Ovary (tissue), 10 donors: ENCODE measurements at places on chromosomes 6 and 20. TPM values are rescaled to one million over a fixed set of nuclear protein-coding genes. Genes with fewer than 3 reads are reported as not detected.

- H3K27ac ChIP-seq: no peak overlapping the region
- H3K4me3 ChIP-seq: no peak overlapping the region
- no peaks in the 10 kb centered on the region for H3K27me3 ChIP-seq
- no peaks in the 10 kb centered on the region for H3K4me1 ChIP-seq
These were observed 108.5 kb downstream of the UNC5CL start for GRCh38 chr6:40930555-40930954.

GRCh38 chr6:28565823-28566526 is 40.3 kb downstream of the GPX5 start:
- no peak overlapping the region for H3K4me3 ChIP-seq
- H3K4me1 ChIP-seq: no peaks in the 10 kb centered on the region
- no peaks in the 10 kb centered on the region for H3K36me3 ChIP-seq
- H3K27ac ChIP-seq: no peak overlapping the region

DNA sequence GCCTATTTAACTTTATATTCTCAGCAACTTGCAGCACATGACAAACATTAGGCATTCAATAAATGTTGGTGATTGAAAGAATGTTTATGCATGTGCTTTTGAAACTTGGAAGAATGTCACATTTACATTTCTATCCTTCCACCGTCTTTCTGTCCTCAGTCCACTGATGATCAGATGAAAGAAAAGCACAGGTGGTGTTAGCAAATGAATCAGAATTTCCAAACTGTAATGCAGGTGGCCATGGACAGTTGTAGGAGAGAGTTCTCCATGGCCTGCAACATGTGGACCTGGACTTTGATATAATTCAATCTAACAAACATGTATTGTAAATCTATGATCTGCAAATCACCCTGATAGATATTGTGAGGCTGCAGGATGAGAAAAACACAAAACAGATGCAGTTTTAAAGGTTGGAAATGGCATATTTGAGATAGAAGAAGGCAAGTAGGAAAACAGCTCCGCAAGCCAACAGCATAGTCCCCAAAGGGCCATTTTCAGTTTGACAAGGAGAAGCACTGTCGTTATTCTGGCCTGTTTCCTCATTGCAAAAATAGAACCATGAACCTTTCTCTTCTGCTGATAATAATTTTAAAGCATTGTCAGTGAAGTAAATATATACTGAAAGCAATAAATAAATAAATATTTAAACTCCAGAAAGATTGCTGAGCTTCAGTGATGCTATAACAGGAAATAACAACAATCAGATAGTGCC is 119.4 kb downstream of the AIG1 start:
- DNase-seq: no peak
- H3K27ac ChIP-seq: no peak overlapping the region
- no peak overlapping the region for H3K4me3 ChIP-seq
- H3K27me3 ChIP-seq: no peaks in the 10 kb centered on the region
- H3K36me3 ChIP-seq: no peaks in the 10 kb centered on the region

DNA sequence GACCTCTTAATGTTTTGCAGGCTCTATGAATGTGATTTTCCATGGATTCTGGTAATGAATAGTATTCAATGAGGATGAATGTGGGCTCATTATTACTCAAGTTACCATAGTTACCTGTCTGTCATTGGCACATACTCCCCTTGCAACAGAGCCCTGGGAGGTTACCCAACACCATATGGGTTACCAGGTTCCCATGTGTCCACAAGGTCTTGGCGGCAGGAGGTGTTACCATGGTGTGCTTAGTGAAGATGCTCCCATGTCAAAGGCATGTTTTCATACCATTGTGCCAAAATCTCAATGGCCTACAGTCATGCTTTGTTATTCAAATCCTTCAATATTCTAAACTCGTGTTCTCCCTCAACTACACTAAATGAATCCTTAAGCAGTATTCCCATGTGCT is 232.5 kb downstream of the HDGFL1 start:
- DNase-seq: no peak
- H3K4me3 ChIP-seq: no peak overlapping the region
- no peak overlapping the region for H3K27ac ChIP-seq
- peaks cover 4% of the 10 kb centered on the region for H3K4me1 ChIP-seq
- H3K27me3 ChIP-seq: no peaks in the 10 kb centered on the region

DNA sequence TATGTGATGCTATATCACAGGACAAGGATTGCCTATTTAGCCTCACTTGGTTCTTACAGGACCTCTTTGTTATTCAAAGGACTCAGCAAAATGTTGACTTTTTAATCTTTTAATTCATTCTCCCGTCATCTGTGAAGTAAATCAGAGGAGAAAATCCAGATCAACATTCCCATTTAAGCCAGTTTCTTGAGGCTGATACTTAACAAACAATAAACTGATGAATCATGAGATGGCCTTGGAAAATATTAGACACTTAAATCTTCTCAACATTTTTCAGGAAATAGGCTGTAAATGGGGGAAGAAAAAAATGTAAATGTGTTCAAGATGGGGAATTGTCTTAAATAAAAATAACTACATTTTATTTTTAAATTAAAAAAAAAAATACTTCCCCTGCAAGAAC is 55.9 kb upstream of the UBR2 start:
- no peak overlapping the region for H3K4me3 ChIP-seq
- H3K27me3 ChIP-seq: no peaks in the 10 kb centered on the region
- H3K4me1 ChIP-seq: no peaks in the 10 kb centered on the region
- no peak for DNase-seq

The EFCAB8 gene
- total RNA-seq: not detected

DNA sequence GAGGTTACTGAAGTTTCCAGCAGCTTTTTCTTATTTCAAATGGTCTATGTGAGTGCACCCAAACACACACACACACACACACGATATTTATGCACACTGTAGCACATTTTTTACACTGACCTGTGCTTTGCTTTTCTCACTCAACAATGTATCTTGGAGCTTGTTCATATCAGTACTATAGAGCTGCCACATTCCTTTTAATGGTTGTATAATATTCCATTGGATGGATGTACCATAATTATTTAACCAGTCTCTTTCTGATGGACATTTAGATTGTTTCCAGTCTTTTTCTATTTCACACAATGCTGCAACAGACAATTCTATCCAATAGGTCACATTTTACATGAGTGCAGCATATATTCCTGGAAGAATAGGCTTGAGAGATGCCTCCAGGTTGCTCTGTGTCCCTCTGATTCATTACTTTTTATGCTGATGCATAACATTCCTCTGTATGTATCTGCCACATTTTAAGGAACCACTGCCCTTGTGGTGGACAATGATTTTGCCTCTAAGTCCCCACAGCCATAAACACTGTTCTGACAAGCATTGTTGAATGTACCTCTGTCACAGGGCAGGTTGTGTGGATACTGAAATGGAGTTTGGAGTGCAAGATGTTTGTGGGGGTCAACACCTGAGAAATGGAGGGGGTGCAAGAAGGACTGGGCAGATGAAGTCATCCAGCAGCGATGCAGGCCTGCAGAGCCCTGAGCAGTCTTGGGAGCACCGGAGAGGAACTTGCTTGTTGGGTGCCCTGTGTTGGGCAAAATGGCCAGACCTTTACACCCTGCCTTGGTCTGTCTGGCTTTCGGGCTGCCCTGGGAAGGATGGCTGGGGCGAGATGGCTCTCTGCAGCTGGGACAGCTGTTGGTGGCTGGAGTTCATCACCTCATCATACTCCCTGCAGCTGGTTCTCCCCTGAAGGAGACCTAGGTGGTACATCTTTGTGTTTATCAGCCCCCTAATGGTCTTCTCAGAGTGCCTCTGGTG is 13.6 kb downstream of the CEBPB start:
- no peaks in the 10 kb centered on the region for H3K27me3 ChIP-seq
- no peak for DNase-seq
- no peak overlapping the region for H3K4me3 ChIP-seq
- H3K36me3 ChIP-seq: no peaks in the 10 kb centered on the region
- H3K27ac ChIP-seq: no peak overlapping the region

The KIAA0408 gene
- 5.0 TPM for total RNA-seq

GRCh38 chr6:111192911-111193555 is 105.7 kb downstream of the SLC16A10 start:
- no peak overlapping the region for H3K27ac ChIP-seq
- no peaks in the 10 kb centered on the region for H3K4me1 ChIP-seq
- H3K27me3 ChIP-seq: no peaks in the 10 kb centered on the region

DNA sequence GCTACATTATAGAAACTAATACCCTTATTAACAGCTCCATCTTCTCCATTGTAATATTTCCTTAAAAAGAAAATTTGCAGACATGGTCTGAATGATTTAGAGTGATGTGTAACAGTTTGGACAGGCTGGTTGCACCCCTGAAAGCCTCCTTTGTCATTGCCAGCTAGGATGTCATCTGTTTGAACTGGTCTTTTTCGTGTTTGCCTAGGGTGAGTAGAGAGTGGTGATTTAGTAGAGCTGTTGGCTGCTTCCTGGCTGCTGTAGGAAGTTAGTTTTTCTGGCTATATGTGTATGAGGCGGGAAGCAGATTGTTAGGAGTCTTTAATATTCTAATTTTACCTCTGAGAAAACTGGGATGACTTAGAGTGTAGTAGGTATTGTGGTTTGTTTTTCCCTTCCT is 101.1 kb downstream of the ZFAND3 start:
- no peak overlapping the region for H3K27ac ChIP-seq
- no peak for DNase-seq
- no peaks in the 10 kb centered on the region for H3K27me3 ChIP-seq
- peaks cover 2% of the 10 kb centered on the region for H3K4me1 ChIP-seq

- H3K4me3 ChIP-seq: no peak overlapping the region
- no peaks in the 10 kb centered on the region for H3K4me1 ChIP-seq
These were observed 38.7 kb downstream of the RGS17 start for GRCh38 chr6:153092082-153093013.

DNA sequence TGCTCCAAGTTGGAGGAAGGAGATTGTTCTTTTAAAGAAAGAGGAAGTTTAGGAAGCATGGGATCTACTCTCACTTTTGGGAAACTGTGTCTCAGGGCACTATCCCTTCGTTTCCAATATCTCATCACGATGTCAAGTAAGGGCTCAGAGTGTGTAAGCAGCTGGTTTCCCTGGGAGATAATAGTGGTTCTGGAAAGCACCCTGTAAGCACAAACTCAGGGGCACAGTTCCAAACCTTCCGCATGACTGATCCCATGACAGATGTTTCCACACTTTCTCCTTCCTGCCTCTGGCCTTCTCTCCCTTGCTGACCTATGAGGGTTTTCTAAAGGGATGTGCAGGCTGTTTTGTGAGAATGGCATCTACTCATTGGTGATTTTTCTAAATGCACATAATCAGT is 33.9 kb downstream of the ADTRP start:
- H3K4me1 ChIP-seq: peaks cover 9% of the 10 kb centered on the region
- H3K27ac ChIP-seq: no peak overlapping the region
- H3K4me3 ChIP-seq: no peak overlapping the region
- no peaks in the 10 kb centered on the region for H3K27me3 ChIP-seq
- H3K36me3 ChIP-seq: no peaks in the 10 kb centered on the region
- no peak for DNase-seq

- no peaks in the 10 kb centered on the region for H3K36me3 ChIP-seq
- H3K4me3 ChIP-seq: no peak overlapping the region
- H3K27me3 ChIP-seq: no peaks in the 10 kb centered on the region
- H3K4me1 ChIP-seq: peaks cover 1% of the 10 kb centered on the region
These were observed 114.1 kb downstream of the GJA10 start for GRCh38 chr6:90008189-90008907.

The FAM50B gene
- total RNA-seq: 11.7 TPM

DNA sequence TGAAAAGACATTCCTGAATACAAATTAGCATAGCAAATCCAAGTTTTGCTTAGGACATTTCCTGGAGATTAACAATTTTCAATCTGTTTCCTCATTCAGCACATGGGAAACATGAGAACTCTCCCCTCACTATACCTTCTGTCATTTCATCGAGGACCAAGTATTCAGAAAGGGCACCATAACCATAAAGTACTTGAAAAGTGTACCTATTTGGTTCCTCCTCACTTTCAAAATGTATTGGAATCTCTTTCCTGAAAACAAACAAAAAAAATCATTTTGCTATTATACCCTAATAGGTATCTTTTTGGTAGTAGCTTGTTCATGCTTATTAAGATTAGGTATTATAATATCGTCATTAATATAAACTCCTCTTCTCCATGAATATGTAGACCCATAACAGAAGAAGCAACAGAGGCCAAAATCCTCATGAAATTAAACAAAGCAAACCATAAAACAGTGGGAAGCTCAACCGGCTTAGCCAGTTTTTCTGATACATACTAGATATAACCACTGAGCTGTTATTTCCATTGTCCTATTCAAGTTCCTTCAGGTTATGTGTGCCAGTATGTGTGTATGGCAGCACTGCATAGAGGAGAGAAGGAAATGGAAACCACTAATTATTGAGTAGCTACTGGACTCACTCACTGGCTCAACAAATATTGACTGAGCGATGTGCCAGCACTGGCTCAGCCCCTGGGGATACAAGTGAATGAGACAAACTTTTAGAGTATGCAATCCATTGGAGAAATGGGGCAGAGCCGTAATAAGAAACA is 274.0 kb downstream of the MAFB start:
- H3K27me3 ChIP-seq: no peaks in the 10 kb centered on the region
- H3K27ac ChIP-seq: no peak overlapping the region
- DNase-seq: no peak

DNA sequence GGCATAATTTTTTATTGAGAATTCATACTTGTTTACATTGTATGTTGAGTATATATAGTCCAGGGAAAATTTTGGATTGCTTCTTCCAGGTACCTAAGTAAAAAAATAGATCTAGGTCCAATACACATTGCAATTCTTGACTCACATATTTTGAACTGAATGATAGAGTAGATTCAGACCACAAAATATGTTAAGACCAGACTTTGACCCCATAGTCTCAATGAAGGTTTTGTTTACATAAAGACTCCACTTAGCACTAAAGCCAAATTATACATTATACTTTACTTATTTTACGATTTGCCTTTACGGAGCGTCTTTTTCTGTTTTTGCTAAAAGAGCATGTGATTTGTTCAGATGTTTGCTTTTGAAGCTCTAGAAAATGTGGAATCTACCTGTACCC is 144.1 kb upstream of the PTCHD4 start:
- no peak overlapping the region for H3K4me3 ChIP-seq
- DNase-seq: no peak
- H3K27me3 ChIP-seq: no peaks in the 10 kb centered on the region
- no peak overlapping the region for H3K27ac ChIP-seq

DNA sequence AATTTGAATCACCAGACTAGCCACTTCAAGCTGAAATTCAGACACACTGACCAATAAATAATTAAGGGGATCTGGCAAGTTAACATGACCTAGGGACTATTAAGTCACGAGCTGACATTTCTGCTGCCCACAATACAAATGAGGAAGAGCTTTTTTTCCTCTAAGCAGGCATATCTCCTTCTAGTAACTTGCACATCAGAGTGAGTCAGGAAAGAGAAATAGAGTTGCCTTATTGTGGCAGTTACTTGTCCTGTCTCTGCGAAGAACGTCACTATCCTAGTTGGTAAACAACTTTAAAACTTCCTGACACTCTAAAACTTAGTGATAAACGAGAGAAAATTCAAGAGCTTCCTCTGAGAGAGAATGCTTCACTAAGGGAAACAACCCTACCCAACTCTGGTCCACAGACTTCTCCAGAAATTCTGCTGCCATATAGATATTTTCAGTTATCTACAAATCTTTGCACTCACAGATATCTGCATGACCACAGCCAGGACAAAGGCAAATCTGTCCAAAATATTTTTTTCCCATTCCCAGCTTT is 4.2 kb downstream of the PLA2G7 start:
- no peaks in the 10 kb centered on the region for H3K27me3 ChIP-seq
- H3K36me3 ChIP-seq: no peaks in the 10 kb centered on the region
- H3K4me1 ChIP-seq: no peaks in the 10 kb centered on the region
- H3K27ac ChIP-seq: no peak overlapping the region
